ENCODE measurements at places on chromosomes 11 and 22. TPM values are rescaled to one million over a fixed set of nuclear protein-coding genes. Genes with fewer than 3 reads are reported as not detected.
A peak's percentile ranks its signal among the peaks of the same experiment; 100 is the strongest.

DDTL gene
- total RNA-seq = 0.66 TPM

SAA4 gene
- not detected for total RNA-seq

NAALAD2 gene
- not detected for total RNA-seq

CLDN5 gene
- total RNA-seq = 80.4 TPM

PTPMT1 gene
- 52.4 TPM for total RNA-seq

KRTAP5-10 gene
- not detected for total RNA-seq

DEUP1 gene
- 0.99 TPM for total RNA-seq

OR52A1 gene
- total RNA-seq = not detected

SLC5A4 gene
- total RNA-seq = 0.26 TPM

ART5 gene
- not detected for total RNA-seq

HORMAD2 gene
- not detected for total RNA-seq

DNA sequence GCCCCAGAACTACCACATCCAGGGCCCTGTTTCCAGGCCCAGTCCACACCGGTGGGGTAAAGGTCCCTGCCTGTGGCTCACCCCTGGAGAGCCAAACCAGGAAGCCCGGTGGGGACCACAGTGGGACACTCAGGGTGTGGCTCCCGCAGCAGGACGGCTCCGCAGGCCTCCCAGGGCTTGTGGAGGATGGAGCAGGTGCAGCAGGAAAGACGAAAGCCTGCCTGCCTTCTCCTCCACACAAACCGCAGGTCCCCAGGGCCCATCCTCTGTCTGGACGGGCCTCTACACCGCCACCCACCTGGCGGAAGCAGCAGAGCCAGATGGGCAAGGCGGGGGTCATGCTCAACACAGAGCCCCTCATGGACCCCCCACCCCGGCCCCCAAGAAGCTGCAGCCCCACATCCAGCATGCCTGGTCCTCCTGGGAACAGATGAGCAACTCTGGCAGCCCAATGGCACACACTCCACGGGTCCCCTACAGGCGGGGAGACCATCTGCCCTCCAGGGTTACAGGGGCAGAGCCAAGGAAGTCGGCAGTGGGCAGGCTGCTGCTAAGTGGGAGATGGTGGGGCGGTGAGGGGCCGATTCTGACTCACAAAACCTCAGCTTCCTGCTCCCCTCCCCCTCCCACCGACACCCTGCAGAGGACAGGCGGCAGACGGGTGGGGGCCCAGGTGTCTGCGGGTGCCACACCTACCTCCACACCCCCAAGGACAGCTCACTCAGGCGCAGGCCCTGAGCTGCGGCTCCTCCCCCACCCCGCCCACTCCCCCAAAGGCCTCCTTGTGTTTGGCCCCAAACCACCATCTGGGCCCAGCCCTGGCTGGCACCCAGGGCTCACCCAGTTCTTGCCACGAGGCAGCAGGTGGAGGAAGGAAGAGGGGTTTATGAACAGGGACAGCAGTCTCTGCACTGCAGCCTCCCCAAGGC, 5.2 kb downstream of the SBF1 start:
- DNase-seq = peak; percentile 77

DNA sequence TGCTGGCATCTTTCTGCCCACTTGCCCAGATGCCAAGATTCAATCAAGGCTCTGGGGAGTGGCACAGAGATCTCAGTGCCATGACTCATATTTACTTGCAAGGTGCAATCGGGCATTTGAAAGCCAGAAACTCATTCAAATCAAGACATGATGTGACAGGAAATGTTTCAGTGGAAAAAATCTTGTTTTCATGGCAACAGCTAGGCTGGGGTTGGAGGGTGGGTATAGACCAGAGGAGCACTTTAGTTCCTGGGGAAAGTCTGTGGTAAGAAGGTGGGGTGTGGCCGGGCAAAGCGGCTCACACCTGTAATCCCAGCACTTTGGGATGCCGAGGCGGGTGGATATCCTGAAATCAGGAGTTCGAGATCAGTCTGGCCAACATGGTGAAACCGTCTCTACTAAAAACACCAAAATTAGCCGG, 1.2 kb downstream of the MAJIN start:
- no peak for DNase-seq

DNA sequence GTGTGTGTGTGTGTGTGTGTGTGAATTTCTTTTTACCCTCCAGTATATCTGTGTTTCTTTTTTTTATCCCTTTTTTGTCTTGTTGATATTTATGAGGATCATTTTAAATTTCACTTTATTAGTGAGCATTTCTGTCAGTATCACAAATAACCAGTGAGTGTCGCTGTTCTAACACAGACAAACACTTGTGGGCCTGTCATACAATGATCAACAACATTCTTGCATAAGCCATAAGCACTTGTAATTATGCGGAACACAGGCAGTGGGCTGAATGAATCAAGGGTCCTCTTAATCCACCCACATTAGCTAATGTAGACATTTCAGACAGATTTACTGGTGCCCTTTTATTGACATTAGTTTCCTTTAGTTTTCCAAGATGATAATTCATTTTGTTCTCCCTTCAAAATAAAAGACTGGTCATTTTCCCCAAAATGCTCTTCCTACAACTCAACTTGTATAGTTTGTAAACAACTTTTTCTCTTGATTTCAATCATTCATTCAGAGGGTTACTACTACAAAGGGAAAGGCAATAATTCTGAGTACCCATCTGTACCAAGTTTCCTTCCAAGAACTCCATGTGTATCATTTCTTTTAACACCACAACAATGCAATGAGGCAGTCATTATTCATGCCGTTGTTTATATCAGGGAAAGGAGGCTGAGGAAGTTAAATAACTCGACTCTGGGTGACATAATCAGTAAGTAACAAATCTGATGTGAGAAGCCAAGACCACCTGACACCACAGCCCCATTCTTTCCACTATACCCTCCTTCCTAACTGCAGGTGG, 34.5 kb upstream of the ANO3 start:
- DNase-seq = no peak

- no peak for DNase-seq
Measured at GRCh38 chr11:47010179-47010578, 73.6 kb downstream of the CSTPP1 start.

DNA sequence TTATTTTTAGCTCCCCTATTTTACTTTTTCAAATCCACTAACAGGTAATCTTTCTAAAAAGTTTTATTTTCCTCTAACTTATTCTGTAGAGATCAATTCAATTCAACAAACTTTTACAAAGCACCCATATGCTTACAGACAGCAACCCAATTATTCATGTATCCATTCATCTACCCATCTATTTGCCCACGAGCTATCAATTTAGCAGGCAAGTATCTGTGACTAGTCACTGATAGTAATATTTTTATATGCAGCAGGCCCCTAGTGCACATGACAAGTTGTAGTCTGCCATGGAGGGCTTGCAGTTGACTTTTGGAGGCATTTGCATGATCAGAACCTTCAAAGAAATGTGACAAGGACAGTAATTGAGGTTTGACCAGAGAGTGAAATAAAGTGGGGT, 753.2 kb upstream of the TENM4 start:
- DNase-seq = no peak

GRCh38 chr11:2289859-2290258, 11.9 kb downstream of the C11orf21 start:
- peak; percentile 0 for DNase-seq

GRCh38 chr11:61512435-61512834, 3.9 kb downstream of the LRRC10B start:
- DNase-seq = no peak

DNA sequence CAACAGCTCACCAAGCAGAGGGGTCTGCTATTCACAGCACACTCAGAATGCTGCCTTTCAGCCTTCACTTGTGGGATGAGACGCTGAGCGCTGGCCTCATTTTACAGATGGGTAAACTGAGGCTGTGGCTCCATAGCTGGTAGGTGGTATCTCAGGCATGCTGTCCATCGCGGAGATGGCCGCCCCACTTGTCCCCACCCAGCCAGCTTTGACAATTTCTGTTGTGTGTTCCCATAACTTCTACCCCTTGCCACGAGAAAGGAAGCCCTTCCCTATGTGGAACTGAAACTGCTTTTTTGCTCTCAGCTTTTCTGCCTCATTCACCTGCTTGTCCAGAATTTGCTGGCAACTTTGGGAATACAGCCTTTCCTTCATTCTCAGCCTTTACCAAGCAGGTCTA, 36.1 kb upstream of the NNMT start:
- no peak for DNase-seq

DNA sequence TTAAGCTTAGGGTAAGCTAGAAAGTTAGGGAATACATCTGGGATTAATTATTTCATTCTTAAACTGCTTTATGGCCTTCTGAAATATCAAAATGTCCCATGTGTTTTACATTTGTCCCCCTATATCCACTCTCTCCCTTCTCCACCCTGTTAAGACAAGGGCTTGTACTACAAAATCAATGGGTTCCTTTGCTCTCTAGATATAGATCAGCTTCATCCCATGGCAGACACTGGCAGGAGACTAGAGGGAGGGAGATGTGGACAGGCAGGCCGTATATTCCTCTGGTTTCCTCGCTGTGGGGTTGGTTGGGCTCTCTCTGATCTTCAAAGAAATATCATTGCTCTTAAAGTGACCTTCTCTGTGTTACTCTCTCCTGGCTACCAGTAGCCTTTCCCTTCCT, 1281.0 kb downstream of the LRRC4C start:
- DNase-seq = no peak

DNA sequence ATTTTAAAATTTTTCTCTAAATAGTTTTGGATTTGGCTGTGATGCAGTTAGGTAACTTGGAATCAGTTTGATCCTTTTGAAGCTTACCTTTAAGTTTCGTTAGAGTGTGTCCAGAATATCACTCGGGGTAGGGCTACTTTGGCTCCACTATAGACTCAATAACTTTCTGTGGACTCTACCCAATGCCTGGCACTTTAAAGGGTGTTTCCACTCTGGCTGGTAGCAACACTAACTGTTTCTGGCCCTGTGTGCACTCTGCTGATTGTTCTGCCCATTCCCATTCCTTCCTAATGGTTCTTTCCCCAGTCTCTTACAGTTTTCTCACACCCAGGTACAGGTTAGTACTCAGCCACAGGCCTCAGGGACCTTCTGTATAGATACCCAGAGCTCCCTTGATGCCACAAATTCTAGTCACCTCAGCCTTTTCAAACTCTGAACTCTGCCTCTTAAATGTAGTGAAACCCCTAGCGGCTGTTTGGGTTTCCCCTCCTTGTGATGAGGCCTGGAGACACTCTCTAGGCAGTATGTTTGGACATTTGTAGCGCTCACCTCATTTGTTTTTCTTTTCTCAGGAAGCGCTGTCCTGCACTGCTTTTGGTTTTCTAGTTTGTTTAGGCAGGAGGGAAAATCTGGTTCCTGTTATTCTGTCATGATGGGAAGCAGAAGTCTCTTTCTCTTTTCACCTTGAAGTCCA, 16.8 kb downstream of the CUL5 start:
- DNase-seq = no peak

GRCh38 chr22:31327806-31328543, 18.2 kb downstream of the PATZ1 start:
- no peak for DNase-seq

- DNase-seq = no peak
Measured at GRCh38 chr22:23774114-23774921, 1.7 kb downstream of the MMP11 start.

DNA sequence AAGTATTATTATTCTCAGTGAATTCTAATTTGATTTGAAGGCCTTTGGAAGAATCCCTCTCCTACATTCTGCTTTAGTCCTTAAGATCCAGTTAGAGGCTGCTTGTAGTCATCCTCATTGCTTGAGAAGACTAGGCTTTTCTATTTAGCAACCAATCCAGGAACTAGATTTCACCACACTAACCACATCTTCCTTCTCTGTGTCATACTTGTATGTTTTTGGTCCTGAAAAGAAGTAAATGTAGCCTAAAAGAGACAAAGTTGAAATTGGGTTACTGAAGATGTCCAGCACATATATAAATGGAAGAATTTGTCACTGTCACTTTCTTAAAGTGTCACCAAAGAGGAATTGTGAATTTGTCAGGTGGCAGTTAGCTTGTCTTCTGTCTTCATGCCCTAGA, 46.6 kb upstream of the MMP7 start:
- DNase-seq = no peak

- DNase-seq = no peak
Measured at GRCh38 chr11:96523656-96524055, 133.8 kb downstream of the JRKL start.

- DNase-seq = peak; percentile 17
Measured at GRCh38 chr11:108538022-108538424, 39.8 kb upstream of the POGLUT3 start.

GRCh38 chr11:86101941-86102407, 33.1 kb upstream of the PICALM start:
- no peak for DNase-seq

DNA sequence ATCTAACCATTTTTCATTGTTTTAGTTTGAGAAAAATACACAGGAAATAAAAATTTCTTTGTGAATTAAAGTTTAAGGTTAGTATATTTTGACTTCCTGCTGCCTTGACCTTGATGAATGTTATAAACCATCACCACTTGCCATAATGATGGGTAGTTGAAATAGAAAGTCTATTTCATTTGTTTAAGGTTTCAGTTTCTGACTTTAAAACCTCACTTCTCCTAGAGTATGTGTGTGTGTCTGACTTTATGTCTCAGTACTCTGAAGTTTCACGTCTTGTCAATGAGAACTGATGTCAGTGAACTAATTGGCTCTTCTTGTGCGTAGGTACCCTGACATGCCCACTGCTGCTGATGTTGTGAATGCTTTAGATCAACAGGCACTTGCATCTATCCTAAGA, 188.2 kb downstream of the METTL15 start:
- no peak for DNase-seq

DNA sequence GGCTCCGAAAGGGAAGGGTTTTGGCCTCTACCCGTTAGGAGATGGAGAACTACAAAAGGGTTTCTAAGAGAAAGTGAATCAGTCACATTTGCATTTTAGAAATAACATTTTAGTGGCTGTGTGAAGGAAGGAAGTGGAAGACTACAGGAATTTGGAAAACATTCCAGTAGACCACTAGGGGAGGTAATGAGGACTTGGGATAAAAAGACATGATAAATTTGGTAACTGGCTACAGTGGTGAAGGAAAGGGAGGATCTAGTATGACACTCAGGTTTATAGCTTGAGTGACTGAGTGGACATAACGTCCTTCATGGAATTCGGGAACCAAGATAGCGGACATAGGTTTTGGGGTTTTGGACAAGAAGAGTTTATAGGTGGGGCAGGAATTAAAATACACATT, 7.0 kb upstream of the RRM1 start:
- DNase-seq = no peak

DNA sequence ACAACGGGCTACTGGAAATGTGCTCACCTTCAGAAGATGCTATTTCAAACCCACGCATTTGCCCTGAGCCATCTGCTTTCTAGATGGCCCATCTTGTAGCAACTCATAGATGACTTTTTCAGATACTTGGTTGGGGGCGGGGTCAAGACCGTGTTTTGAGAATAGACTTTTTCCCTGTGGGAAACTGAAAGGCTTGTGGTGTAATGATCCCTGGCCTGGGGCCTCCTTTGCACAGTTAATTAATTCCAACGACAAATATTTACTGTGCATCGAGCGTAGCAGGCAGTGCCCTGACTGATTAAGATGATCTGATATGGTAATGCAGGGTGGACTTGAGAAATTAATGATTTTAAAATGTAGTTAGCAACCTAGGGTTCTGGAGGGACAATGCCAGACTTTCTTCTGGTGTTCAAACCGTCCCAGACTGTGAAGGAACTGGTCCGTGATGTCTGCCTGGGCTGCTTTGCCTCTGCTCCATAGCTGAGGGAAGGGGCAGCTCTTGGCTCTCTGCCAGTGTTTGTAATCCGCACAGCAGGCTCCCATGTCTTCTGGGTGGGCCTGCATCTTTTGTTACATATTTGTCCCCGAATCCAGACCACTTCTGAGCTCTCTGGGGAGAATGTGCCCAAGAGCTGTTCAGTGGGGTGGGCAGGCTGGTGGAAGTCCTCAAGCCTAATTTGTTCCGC, 84.8 kb downstream of the ADAMTS15 start:
- DNase-seq = no peak

Measured in body of pancreas (tissue), 4 donors.